NCI-H524 (cell line): ENCODE measurements at places on chromosomes 6 and 20.

GRCh38 chr6:124822721-124823120 lies 139.5 kb upstream of the RNF217 start:
- no peak for DNase-seq

DNA sequence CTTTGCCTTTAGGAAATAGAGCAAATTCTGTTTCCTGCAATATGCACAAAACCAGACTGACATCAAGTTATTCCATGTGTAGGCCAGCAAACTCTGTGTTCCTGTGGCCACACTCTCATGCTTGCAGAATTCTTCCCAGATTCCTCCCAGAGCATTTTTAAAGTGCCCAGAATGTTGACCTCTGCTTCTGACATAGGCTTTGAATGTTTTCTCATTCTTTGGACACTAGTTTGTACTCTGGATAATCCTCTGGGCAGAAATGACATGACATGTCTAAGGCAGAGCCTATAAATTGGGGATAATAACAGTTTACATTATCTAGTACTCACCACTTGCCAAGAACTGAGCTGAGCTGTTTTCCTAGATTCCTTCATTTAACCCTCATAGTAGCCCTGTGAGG lies 9.2 kb upstream of the EFHC1 start:
- no peak for DNase-seq

GRCh38 chr20:1816384-1817381 lies 78.5 kb upstream of the SIRPA start:
- DNase-seq, result no peak

GRCh38 chr6:56757588-56757984 lies 114.9 kb upstream of the DST start:
- peak; percentile 61 for DNase-seq

- DNase-seq, result no peak
These were observed 191.9 kb upstream of the SLC35B3 start for GRCh38 chr6:8627085-8627861.

GRCh38 chr20:60491051-60491581 lies 532.9 kb downstream of the CDH26 start:
- DNase-seq, result no peak
